Fibroblast of pulmonary artery (primary cell): ENCODE measurements at places on chromosomes 7 and 10.

GRCh38 chr10:62224606-62225005 lies 44.0 kb downstream of the RTKN2 start:
- peak; percentile 54 for DNase-seq

DNA sequence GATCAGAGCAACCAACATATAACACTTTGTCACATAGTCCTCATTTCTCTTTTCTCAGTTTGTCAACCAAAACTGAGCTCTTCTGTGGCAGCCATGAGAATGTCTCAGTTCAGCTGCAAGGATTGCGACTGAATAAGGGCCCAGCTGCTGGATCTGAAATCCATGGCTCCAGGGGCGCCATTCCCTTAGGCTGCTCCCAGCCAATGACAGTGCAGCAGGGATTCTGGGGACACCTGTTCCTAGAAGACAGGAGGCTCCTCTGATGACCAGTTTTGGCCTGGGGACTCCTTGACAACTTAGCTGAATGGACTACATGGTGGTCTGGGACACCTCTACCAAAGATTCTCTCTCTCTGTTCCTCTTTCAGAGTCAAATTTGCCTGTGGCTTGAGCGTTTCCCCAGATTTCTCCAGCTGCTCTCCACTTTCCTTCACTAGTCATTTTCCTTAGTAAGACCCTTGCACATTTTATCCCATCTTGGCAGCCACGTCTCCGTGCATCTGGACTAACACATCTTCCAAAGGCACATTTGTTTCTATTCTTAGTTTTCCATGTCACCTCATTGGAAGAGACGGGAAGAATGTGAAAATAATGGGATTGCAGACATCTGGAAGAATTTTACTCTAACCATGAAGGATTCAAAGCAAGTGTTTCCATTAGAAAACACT lies 28.1 kb upstream of the KIF5B start:
- no peak for DNase-seq

DNA sequence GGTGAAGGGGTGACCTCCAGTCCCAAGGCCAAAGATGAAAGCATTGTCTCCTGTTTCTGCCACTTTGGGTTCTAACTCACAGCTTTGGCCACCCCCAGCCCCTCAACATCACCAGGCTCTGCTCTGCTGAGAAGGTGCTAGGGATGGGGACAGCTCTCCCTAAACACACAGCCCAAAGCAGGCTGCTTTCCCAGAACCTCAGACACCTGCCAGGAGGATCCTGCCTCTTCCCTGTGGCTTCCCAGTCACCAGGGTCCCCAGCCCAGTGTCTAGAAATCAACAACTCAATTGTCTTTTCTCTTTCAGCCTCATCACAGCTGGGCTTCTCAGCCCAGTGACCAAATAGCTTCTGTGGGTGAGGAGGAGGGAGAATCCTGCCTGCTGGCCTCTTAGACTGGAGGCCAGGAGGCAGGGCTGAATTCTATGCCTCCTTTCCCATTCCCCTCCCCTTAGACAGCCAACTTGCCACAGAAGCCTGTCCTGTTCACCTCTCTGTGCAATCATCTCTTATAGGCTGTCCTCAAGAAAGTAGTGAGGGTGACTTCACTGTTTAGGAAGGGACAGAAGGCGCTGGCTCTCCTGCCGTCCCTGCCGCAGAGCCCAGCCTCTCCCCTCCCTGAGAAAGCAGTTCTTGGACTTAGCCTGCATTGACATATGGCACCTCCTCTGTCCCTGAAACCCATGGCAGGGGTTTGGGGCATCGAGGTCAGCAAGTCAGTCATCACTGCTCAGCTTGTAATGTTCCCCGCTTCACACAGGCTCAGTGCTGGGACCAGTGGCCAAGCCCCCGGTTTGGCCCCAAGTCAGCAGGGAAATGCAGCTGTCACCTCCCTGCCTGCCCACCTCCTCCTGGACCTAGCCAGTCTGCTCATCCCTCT lies 3.7 kb downstream of the FGF8 start:
- no peak for DNase-seq

DNA sequence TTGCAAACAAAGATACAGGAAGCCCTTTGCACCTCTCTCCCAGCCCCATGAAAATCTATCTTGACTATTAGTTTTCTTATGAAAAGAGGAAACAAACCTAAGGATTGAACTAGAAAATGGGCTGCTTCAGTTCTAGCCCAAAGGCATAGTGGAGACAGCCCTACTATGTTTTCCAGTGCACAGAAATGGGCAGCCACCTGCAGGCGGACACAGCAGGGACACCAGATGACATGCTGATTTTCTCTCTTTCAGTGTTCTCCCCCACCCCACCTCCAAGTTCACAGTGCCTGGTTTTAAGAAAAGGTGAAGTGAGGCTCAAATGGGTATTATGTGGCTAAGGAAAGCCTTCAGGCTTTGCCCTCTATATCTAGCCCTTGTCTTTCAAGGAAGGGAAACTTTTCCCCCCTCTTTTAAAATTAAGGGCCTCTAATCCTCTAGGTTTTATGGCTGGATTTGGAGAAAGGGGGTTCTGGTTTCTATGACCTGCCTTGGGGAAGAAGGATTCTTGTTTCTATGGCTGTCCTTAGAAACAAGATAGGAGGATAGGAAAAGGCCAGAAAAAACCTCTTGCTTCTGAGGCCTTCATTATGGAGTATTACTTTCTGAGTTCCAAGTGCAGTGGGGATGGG lies 23.5 kb upstream of the DDX50 start:
- no peak for DNase-seq

DNA sequence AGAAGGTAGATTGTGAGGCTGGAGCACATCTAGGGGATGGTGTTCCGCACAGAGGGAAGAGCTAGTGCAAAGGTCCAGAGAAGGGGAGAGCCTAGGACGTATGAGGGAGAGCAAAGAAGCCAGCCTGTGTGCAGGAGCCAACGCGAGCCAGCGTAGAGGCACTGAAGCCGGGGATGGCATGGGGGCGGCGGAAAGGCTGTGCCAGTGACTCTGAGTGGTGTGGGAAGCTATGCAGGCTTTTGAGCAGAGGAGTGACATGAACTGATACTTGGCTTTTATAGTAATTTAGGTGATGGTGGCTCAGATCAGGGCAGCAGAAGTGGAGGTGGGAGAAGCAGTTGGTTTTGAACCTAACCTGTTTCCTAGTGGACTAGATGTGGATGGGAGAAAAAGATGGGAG lies 65.8 kb downstream of the ATXN7L1 start:
- DNase-seq, result no peak

GRCh38 chr10:58833771-58834561 lies 321.3 kb downstream of the BICC1 start:
- no peak for DNase-seq

DNA sequence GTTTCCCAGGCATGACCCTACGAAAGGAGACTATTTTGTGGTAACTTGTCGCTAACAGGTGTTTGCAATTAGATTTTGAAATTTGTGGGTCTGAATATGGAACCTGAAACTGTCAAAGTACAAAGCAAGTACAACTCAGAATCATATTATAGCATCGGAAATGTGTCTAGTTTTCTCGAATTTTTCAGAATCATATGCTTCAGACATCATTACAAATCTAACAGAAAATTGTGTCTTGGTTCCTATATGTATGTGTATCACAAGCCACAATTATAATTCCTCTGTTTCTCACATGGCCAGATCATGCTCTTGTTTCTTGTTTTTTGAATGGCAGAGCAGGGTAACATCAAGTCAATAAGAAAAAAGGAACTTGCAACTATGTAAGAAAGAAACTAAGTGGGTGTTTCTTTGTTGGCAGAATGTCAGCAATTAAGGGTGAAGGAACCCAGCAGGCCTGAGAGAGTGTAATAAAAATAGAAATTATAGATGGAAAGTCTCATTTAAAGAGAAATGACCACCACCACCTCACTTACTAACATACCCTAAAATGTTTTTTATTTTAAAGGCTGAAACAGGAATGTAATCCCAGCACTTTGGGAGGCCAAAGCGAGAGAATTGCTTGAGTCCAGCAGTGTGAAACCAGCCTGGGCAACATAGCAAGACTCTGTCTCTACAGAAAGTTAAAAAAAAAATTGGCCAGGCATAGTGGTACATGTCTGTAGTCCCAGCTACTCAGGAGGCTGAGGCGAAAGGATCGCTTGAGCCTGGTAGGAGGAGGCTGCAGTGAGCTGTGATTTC lies 51.3 kb downstream of the PRTFDC1 start:
- DNase-seq, result no peak

- no peak for DNase-seq
Measured at GRCh38 chr7:44057849-44058758, 7.3 kb downstream of the PGAM2 start.

DNA sequence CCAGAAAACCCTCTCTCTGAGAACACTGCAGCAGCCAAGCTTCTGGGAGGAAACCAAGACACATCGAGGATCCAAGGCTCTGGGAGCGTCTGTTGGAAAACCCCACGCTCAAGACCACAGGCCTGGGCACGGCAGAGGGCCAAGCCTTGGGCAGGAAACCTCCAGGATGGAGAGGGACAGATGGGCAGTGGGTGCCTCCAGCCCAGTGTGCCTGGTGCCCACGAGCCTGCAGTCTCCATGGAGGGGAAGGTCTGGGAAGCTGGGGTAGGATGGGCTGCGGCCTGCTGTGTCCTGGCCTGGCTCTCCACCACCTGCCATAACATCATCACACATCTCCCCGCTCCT lies 96.1 kb downstream of the FAM53B start:
- no peak for DNase-seq

DNA sequence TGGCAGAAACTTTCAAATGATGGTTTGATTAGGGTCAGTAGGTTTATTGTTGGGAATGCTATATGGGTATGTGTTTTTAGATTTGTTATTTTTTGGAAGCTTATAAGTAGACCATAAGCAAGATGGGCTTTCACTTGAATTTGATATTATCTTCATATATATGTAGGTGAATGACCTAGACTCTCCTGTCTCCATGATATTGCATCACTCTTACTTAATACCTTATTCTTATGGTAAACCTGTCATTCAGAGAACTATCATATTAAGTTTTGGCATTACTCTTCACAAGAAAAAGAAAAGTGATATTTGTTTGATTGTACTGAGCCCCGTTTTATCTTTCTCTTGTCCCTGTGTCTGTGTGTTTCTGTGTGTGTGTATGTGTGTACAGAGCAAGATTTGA lies 17.3 kb downstream of the HSPA14 start:
- DNase-seq, result no peak

- DNase-seq, result no peak
Measured at GRCh38 chr10:1628757-1629156, 108.6 kb downstream of the ADARB2 start.

DNA sequence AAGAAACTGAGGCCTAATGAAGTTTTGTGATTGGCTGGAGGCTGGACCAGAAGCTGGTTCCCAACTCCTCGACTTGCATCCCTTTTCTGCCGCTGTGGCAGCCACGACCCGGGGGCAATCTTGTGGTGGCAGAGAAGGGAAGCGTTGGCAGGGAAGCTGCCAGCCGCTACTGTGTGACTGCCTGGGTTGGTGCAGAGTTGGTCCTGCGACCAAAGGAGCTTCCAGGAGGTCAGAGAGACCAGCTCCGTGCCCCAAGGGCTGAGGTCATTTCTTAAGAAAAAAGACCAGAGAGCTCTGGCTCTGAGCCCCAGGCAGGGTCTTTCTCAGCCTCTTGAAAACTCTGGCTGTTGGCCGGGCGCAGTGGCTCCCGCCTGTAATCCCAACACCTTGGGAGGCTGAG lies 47.2 kb downstream of the PRF1 start:
- DNase-seq, result no peak

GRCh38 chr7:148726385-148726784 lies 27.7 kb downstream of the CUL1 start:
- DNase-seq, result no peak

GRCh38 chr10:68665841-68666240 lies 55.2 kb upstream of the CCAR1 start:
- peak; percentile 43 for DNase-seq

GRCh38 chr10:124354411-124355382 lies 64.0 kb downstream of the OAT start:
- peak; percentile 67 for DNase-seq

DNA sequence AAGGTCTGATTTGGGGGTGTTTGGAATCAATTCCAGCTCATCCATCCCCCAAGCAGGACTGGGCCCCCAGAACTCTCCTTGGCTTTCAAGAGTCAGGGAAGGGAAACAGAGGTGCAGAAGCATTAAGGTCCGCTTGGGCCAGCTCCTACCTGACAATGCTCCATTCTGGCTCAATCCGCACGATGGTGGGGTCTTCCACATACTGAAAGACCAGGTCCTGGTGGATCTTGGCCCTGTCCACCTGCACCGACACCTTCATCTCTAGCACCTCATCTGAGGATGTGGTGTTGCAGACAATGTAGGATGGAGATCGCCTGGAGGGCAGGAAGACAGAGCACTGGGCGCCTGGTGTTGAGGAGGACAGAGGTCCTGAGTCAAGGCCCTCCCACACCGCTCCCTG lies 391.1 kb downstream of the PLXNA4 start:
- DNase-seq, result no peak

GRCh38 chr7:103499976-103500375 lies 54.0 kb upstream of the SLC26A5 start:
- peak; percentile 13 for DNase-seq

DNA sequence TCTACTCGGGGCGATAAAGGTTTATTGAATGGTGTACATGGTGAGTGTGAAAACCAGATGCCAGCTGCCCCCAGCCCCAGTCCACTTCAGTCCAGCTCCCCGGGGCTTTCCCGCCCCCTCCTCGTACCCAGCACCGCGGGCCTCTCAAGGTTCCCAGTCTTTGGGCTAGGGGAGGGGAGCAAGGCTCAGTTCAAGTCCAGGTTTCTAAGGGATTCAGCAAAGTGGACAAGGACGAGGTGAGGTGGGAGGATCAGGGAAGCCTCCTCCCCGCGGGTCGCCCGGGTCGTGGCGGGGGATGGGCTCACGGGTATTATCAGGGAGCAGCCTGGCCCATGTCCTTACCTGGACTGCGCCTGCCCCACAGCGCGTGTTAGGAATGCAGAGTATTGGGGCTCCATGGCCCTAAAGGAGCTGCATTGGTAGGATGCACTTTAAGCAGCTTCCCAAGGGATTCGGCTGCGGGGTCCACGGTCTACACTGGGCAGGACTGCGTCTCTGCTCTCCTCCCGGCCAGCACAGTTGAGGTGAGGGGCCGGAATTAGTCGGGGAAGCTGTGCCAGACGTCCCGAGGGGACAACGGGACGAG lies 541 bp upstream of the PFKFB3 start:
- DNase-seq, result no peak

DNA sequence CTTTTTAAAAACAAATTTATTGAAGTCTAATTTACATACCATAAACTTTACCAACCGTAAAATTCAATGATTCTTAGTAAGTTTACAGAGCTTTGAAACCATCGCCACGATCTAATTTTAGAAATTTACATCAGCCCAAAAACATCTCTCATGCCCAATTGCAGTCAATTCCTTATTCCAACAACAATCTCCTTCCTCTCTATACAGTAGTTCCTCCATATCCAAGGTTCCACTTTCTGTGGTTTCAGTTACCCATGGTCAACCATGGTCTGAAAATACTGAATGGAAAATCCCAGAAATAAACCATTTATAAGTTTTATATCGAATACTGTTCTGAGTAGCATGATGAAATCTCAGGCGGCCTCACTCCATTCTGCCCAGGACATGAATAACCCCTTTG lies 183.4 kb upstream of the ADCY1 start:
- no peak for DNase-seq

DNA sequence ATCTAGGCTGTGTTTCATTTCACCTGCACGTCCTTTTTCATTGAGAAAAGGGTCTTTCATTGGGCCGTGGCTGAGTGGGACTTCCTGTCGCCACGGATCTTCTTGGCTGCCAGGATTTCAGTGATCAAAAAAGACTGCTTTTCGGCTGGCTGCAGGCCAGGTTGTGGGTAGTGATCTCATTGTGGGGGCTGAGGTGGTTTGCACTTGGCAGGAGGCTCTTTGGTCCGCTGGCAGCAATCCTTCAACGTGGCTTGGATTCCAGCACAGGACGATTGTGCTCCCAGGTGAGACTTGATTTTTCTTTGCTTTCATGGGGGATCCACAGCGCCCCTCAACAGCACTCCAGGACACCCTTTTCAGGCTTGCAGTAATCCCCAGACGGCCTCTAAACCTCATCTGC lies 29.0 kb upstream of the ZNF273 start:
- DNase-seq, result no peak
